ENCODE measurements at places on chromosomes 3 and 15.

DNA sequence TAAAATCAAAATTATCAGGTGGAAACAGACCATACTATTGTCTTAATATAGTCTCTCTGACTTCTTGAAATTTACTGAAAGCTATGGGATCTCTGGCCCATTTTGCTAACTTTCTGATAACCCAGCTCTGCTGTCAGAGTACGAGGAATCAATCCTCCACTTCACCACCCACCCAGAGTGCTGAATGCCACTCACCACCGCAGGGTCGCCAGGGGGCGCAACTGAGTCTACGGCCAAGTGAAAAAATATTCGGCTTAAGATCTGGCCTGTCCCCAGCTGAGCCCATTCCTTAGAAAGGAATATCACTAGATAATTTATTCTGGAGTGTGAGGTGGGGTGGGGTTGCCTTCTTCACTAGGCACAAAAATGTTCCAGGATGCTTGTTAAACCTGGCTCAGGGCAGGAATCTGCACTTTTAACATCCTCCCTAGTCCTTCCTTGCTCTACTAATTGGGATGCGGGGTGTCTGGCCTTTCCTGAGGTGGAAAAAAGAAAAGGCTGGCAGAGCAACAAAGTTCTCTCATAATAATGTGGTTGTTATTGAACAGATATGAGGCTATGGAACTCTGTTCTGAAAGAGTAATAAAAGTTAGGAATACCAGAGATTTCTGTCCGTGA lies 520.6 kb downstream of the MFSD1 start:
- peak; percentile 67 for DNase-seq

DNA sequence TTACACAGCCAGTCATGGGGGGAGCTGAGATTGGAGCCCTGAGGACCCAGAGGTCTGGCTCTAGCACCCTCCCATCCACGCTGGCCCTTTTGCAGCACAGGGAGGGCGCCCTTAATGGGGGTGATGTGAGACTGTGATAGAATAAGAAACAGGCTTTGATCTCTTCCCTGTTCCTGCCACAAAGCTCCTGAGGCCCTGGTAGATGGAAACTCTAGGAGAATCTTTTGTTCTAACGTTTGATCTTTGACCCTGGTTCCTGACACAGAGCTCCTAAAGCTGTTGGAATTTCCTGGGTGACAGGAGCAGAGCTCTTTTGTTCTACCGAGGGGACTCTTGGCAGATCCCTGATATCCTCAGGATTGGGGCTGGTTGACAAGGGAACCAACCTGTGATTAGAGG lies 1.2 kb upstream of the UROC1 start:
- no peak for DNase-seq

GRCh38 chr15:92661069-92661468 lies 5.5 kb upstream of the FAM174B start:
- peak; percentile 49 for DNase-seq

- DNase-seq: no peak
Observed at GRCh38 chr3:68135067-68135466, 480.7 kb upstream of the SUCLG2 start.

DNA sequence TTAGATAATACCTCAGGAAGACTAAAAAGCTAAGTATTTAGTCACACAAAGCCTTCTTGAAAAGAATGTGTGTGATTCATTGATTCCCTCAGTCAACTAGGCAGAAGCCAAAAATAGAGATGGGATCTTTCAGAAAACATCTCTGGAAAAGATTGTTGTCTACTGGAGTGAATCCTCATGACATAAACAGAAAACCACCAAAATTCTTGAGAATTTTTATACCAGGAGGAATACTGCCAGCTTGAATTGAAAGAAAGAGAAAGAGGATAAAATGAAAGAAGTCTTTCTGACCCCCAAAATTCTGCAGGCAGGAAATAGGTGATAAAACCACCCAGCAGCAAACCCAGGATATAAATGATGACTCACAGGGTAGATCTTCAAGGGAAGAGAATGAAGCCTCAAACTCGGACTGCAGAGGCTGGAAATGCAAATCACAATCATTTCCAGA lies 363.1 kb upstream of the PLSCR5 start:
- peak; percentile 70 for DNase-seq

DNA sequence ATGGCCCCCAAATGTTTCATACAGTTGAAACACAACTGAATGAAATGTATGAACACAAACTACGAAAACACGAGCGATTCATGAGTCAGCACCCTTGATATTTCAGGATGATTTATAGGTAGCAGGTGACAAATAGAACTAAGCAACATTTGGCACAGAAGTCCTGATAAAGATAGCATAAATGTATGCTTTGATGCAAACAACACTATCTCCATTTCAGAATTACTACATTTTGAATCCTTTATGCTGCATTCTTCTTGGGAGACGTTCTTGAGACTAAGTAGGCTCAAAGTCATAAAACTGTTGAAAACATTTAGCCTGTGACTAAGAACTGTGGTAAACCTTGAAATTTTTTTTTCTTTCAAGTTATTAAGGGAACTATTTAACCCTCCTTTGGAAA lies 200.3 kb upstream of the ICE2 start:
- no peak for DNase-seq

DNA sequence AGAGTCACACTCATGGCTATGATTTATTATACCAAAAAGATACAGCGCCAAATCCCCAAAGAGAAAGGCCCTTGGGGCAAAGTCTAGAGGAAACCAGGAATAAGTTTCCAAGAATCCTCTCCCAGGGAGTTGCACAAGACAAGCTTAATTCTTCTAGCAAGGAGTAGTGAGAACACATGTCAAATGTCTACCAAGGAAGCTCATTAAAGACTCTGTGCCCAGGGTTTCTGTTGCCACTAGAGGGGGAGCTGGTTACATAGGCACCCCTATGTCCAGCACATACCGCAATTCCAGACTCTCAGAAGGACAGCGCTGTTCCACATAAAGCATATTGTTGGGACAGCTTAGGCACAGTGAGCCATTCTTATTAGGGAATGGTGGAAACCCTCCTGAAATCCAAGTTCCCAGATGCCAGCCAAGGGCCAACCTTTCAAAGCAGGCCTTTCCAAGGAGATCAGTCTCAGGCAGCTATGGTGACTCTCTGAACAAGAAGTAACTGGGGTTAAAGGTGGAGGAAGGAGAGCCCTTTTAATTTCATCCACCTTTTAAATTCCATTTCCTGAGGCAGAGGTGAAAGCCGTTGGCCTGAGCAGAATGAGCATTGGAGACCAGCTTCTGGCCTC lies 194.2 kb downstream of the UACA start:
- peak; percentile 48 for DNase-seq

GRCh38 chr3:59288951-59289350 lies 239.1 kb upstream of the CFAP20DC start:
- DNase-seq: no peak

GRCh38 chr3:142215106-142215505 lies 10.3 kb downstream of the GK5 start:
- DNase-seq: no peak

DNA sequence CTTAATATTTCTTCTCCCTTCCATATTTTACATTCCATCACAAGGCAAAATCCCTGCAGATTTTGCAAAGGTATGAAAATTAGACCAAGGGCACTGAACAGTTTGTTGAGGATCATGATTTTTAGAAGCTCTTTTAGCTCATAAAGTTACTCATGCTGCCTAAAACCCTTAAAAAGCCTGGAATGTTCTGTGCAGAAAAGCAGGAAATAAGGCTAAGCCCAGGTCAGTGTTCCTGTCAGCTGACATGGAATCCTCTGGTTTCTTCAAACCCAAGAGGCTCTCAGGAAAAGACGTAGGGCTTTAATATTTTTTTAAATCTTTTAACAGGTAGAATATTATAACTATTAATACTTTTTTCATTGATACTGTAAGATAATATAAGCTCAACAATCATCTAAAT lies 8.2 kb downstream of the CBLB start:
- no peak for DNase-seq

GRCh38 chr3:73504239-73504638 lies 120.5 kb downstream of the PDZRN3 start:
- DNase-seq: no peak

GRCh38 chr3:119443179-119443578 lies 20.2 kb downstream of the TMEM39A start:
- DNase-seq: no peak

- DNase-seq: peak; percentile 22
Observed at GRCh38 chr3:66933233-66933632, 64.9 kb upstream of the KBTBD8 start.

DNA sequence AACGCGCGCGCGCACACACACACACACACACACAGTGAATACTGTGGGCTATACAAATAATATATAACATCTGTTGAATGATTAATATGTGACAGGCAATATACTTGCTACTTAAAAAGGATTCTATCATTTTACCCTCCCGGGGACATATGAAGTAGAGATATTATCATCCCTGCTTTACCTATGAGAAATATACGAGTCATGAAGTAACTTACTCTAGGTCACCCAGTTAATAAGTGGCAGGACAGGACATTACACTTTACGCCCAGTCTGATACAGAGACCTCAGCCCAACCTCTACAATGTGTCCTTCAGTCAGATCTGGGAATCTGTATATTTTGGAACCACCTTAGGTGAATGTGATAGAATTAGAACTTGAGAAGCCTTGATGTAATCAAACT lies 55.4 kb downstream of the CCDC54 start:
- peak; percentile 16 for DNase-seq

DNA sequence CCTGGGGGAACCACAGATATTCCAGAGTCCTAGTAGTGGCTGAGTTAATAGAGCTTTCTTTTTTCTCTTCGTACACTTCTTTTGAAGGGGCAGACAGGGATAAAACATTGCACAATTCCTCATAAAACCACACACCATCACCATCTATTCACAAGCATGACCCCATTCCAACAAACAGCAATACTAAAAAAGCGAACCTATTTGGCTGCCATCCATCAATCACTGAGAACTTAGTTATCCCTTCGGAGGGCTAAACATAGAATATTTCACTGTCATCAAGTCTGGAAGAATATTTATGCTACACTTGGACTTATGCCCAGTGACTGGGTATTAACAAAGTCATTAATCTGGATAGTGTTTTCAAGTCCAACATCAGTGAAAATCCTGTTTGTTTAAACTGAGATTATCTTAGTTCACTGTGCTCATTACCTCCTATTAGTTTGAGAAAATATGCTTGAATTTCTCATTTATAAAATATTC lies 80.3 kb upstream of the PRTG start:
- no peak for DNase-seq

Data from mesendoderm (in vitro differentiated cells).